ENCODE measurements at places on chromosomes 5 and 9.

GRCh38 chr9:88880199-88880598 lies 111.1 kb upstream of the S1PR3 start:
- DNase-seq: peak; percentile 77

- DNase-seq: peak; percentile 95
Measured at GRCh38 chr5:173293817-173294672, 34.2 kb downstream of the STC2 start.

DNA sequence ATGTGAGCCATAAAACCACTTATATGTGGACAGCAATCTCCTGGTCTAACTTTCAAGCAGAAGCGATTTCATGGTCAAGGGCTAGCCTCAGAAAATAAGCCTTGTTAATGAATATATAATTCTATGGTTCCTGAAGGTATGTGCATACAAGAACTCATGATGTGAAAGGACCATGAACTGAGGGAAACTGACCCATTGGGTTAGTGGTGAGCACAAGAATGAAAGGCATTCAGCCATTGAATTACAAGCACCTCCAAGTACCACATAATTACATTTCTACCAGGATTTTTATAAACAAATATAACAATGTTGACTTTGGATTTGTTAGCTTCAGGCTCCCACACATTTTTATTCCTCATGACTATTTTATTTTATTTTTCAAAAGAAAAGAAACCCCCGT lies 459.0 kb downstream of the TLE4 start:
- no peak for DNase-seq

DNA sequence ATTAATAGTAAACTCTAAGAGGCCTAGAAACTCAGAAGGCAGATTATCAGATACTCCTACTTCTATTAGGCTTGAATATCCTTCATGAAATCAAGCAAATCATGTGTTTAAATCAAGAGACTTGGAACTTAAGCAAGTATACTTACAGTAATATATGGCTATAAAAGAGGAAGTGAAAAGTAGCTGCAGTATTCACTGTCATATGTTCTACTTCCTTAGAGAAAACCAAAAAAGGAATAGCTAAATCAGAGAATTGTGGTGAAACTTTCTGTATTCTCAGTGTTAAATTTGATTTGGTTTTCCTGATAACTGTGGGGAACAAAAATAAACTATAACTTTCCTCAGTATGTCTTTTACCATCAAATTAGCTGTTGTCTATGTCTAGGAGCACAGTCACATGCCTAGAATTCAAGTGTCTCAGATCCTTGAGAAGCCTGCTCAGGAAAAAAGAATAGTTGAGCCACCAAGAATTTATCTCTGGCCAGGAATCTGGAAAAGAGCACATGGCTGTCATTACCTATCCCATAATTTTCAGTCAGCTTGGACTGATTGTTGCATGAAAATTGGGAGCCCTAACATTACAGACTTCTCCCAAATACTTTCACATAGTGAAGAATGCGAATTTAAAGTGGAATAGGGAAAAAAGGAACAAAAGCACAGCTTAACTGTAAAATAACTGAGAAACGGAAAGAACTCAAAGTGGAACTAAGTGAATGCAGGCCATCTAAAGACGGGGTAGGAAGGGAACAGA lies 1.7 kb downstream of the FKBP15 start:
- no peak for DNase-seq

GRCh38 chr9:129052592-129052991 lies 16.2 kb downstream of the MIGA2 start:
- peak; percentile 24 for DNase-seq

DNA sequence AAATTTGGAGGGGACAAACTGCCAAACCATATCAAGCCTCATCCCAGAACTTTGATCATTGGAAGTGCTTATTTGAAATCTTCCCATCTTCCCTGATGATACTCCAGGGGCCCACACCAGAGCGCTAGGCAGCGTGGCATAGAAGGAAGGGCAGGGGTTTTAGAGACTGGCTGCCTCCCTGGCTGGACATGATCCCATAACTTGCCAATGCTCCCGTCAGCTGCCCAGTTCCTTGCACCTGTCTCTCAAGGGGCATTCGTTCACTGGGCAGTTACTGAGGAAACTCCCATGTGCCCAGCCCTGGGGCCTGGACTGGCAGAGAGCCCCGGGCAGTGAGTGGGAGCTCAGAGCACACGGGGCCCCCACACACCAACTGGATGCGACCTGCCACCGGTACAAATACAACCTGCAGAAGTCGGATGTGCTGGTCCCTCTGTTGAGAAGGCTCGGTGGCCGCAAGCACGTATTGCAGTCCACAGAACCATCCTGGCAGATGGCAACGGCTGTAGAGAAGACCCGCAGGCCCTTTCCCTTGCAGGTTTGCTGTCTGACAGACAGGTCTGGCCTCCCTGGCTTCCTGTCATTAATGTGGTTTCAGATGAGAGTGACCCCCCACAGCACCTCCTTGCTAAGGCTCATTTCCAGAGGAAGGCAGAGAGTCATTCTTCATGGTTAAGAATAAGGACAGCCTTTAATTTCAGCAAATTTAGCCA lies 122.4 kb downstream of the MVB12B start:
- DNase-seq: no peak

- no peak for DNase-seq
Measured at GRCh38 chr5:11385901-11386293, 518.3 kb downstream of the CTNND2 start.

DNA sequence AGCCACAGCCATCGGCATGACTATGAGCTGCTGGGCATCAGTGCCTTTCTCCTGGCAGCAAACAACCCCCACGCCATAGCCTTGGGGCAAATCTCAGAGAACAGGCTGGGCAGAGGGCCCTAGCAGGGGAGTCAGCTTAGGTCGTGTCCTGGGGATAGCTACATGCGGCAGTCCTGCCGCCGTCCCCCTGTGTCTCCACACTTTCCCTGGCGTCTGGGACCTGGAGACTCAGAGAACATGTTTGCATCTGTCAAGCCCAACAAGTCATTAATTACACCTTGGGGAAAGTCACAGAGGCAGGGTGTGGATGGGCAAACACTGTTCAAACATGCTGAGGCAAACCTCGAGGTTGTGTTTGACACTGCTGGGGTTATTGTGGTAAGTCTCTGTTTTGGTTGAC lies 123.6 kb downstream of the C5orf15 start:
- DNase-seq: no peak

GRCh38 chr9:35285731-35286130 lies 123.9 kb downstream of the UNC13B start:
- DNase-seq: no peak

DNA sequence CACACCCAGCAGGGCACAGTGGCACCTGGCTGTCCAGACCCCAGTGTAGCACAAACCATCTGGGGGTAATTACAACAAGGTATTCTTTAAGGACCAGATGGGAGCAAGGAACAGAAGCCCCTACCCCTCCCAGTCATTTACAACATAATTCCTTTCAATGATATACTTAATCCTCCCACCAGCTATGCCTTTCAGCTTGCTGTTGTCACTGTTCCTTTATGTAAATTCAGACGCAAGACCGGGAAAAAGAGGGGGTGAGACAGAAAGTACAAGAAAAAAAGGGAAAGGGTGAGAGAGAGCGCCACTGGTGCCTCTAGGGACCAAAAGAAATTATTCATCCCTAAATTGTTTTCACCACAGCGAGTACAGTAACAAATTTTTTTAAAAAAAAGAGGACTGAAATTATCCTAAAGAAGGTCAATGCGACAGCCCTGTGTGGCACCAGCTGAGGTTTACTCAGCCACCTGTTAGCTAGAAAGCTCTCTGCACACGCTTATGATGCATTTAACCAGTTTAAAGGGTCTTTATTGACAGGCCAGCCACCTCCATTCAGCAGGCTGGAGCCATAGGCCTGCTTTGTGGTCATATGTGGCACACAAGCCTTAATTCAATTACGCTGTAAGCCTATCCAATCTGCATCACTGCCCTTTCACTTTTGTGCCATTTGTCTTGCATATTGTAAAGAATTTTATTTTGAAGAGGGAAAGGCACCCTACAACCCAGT lies 210.2 kb upstream of the ISL1 start:
- DNase-seq: no peak

DNA sequence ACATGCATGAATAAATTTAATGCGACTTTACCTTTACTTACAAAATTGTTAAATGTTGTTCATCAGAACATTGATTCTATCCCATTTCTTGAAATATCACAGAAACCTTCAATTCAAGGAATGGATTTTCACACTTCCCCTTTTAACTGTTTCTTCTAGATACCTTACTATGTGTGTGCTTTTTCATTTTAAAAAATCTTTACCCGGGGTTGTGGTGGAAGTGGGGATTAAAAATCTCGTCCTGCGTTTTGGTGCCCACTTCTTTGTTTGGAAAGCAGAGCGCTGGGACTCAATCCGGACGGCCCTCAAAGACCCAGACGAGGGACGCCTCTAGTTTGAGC lies 5.8 kb upstream of the MEF2C start:
- no peak for DNase-seq

GRCh38 chr5:59034498-59035186 lies 451.8 kb downstream of the RAB3C start:
- peak; percentile 49 for DNase-seq

GRCh38 chr5:150431574-150431973 lies 18.0 kb downstream of the RPS14 start:
- no peak for DNase-seq

DNA sequence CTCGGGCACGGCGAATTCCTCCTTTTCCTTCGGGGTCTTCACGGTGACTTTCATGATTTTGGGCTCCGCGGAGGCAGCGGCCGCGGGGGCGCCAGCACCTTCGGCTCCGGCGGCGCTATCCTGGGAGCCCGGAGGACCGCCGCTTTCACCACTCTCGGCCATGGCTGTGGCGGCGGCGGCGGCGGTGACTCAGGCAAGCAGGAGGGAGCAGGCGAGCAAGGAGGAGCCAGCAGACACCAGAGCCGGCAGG lies 315 bp downstream of the UBQLN1 start:
- peak; percentile 78 for DNase-seq

DNA sequence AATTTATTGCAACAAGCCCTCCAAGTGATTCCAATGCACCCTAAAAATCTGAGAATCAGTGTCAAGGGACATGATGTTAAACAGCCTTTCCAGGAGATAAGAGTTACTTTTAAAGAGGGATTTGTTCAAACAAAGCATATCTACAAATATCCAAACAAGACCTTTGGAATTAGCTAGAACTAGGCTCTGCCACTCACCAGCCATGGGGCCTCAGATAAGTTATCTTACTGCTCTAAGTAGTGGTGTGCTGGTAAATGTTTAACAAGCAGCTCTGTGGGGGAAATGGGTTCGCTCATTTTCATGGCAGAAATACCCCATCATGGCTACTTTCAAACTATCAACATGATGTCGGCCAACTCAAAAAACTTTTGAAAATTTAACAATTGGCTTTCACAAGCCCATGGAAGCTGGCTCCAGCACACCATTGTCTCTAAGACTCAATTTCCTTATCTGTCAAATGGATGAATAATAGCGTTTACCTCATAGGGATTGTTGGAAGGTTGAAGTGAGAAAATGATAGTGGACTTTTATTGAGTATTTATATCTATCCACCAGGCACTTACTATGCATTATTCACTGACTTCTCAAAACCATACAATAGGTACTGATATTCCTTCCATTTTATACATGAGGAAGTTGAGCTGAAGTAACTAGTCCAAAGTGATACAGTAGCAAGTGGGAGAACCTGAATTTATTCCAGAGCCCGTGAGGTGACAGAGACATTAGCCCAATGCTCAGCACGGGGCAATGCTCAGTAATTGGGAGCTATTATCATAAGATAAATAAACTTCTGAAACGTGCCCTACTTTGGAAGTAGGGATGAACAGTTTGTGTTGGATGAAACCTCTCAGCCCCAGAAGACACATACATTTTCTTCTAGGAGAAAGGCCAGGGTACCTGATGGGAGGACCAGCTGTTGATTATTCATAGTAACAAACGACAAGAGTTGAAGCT lies 43.2 kb downstream of the SH3RF2 start:
- no peak for DNase-seq

DNA sequence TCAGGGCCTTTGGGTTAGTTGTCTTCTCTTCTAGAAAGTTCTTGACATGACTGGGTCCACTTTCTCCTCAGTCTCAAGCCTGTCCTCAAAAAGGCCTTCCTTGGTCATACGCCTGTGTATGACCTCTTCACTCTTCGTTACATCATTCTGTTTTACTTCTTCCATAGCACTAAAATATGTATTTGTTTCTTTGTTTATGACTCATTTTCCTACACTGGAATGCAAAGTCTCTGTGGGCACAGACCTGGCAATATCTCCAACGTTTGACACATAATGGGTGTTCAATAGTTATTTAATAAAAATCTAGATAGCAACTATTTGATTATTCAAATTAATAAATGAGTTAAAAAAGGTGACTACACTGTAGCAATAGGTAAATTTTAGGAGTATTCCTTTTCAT lies 85.1 kb downstream of the YIPF5 start:
- DNase-seq: peak; percentile 11

GRCh38 chr5:43649256-43649655 lies 46.3 kb downstream of the NNT start:
- DNase-seq: no peak

GRCh38 chr5:109496112-109496511 lies 86.3 kb upstream of the PJA2 start:
- DNase-seq: no peak

DNA sequence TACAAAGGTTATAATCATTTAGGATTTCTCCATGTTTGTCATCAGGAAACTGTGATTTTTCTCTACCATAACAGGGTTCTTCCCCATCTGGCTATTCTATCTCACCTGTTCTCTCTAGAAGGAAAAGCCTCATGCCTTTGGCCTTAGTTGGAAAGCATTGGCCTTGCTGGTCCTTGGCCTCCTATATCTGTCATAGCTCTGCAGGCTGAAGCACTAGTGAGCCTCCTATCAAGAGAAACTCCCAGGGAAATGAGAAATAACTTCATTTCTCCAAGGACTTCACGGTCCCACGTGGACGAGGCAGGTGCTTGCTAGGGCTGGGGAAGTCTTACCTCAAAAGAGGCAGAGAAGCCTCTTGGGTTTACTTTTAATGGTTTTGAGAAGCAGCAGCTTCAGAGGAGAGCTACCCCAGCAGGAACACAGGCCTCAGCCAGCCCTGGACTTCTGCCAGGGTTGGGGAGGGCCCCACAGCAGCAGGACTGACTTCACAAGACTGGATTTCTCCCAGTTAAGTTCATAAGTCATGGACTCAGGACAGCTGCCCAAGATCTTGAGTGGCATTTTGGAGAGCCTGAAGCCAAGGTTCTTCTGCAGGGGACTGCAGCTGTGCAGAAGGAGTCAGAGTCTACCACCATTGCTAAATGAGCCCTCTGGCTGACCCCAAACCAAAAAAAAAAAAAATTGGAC lies 15.8 kb upstream of the PSAT1 start:
- no peak for DNase-seq

GRCh38 chr9:107172160-107172978 lies 110.7 kb upstream of the RAD23B start:
- peak; percentile 95 for DNase-seq
